SHP77 treated with DMSO at 0.1 percent for 48 hours (cell line): ENCODE measurements at places on chromosomes 5 and 9.

GRCh38 chr9:124813041-124813440 lies 36.1 kb downstream of the OLFML2A start:
- no peak for DNase-seq

DNA sequence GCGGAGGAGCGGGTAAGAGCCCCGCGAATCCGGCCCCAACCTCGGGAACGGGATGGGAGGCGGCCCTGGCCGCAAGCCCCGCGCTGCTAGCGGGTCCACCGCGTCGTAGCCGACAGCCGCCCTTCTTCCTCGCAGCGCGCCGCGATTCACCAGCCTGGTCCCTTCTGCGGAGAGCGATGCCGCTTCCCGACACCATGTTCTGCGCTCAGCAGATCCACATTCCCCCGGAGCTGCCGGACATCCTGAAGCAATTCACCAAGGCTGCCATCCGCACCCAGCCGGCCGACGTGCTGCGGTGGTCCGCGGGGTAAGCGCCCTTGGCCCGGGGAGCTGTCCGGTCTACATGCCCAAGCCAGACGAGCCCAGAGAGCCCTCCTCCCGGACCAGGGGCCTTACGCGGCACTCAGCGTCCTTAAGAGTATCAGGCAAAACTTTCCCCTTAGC lies 335 bp downstream of the ROPN1L start:
- no peak for DNase-seq

- DNase-seq, result no peak
Observed at GRCh38 chr9:79408200-79408599, 163.6 kb upstream of the TLE4 start.

DNA sequence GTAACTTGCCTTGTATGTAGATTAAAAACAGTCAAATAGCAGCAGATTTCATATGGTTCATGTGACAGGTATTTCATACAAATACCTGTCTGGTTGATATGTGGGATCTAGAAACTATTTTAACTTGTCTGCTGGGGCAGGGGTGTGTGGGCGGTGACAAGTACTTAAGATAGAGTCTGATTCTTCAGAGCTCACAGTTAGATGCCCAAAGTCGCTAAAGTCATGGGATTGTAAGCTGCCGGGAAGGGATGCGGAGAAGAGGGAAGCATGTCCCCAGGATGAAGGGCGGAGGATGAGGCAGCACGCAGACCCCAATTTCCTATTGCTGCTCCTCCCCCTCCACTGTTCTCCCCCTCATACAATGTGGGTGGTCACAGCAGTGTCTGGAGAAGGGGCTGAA lies 13.3 kb downstream of the ANXA6 start:
- DNase-seq, result no peak

DNA sequence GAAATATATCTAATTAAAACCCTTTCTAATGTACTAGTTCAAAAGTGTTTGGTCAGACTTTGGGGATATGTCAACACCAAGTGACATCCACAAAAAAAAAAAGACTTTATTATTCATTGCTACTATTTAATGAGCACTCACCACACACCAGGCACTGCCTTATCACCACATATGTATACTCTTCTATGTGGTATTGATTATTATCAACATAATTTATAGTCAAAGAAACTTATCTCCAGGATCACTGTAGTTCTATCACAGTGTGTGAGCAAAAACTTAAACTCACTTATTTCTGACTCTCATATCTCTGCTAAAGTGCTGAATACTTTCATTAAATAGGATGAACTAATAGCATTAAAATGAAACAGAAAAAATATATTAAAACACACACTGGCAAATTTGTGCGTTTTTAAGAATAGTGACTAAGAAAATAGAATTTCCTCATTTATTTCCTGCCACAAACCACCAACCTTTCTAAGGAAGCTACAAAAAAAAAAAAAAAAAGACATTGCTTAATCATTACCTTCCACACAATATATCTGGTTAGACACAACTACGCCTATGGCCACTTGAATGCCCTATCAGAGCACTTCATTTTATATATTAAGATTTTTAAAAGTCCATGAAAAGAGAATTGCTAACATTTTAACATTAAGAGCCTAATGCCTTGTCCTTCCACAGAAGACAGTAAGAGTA lies 12.8 kb downstream of the SLCO4C1 start:
- DNase-seq, result no peak

- DNase-seq, result no peak
Observed at GRCh38 chr5:79729679-79730078, 40.0 kb downstream of the CMYA5 start.

GRCh38 chr5:58872670-58873273 lies 289.9 kb downstream of the RAB3C start:
- no peak for DNase-seq

GRCh38 chr5:157455057-157455456 lies 5.0 kb upstream of the NIPAL4 start:
- no peak for DNase-seq

DNA sequence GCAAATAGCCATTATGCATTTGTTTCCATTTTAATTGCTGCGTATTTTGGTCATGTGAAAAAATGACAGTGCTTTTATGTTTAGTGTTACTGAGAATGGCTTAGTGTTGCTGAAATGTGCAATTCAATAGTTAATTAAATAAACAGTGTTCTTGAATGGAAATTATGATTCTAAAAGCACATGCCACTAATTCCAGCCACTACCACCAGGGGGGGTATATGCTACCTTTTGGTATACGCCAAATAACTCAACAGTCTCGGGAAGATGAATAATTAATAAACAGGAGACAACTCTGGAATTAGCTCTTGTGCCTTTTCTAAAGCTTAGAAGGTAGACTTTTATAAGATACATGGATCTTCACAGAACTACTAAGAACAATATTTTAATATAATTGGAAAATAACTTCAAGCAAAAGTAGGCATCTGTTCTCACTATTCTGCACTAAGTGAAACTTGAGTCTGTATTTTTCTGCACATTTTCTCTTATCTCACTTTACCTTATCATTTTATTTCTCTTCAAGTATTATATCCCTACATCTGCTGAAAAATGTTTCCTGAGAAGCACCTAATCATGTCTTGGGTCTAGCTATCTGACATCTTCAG lies 83.5 kb upstream of the MINAR2 start:
- DNase-seq, result no peak

- DNase-seq, result no peak
Observed at GRCh38 chr9:14500705-14501104, 186.8 kb upstream of the NFIB start.

DNA sequence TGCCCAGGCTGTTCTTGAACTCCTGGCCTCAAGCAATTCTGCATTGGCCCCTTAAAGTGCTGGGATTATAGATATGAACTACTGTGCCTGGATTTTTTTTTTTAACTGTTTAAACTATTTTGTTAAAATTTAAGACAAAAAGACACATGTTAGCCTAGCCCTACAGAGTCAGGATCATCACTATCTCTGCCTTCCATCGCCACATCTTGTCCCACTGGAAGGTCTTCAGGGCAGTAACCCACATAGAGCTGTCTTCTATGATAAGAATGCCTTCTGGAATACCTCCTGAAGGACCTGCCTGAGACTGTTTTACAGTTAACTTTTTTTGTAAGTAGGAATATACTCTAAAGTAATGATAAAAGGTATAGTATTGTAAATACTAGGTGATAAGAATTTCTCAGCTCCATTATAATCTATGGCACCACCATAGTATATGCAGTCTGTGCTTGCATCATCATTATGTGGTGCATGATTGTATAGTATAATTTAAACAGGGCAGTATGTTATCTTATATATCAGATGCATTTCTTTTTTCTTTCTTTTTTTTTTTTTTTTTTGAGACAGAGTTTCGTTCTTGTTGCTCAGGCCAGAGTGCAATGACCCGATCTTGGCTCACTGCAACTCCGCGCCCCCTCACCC lies 52.7 kb downstream of the DENND4C start:
- DNase-seq, result no peak

DNA sequence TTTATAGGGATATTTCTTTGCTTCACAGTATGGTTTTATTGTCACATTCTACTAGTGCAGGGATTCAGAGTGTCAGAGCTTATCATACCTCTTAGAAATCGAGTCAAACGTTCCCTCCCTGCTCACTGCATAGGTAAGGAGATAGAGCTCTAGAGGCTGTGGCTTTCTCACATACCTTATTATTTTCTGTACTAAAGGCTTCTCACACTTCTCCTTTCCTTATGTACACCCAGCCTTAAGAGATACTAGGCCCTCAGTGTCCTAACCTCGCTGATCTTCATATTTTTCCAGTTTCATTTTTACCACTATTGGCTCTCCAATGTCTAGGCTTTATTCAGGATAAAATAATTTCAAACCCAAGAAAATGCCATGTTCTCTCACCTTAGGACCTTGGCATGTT lies 297.3 kb upstream of the RIOK2 start:
- no peak for DNase-seq

DNA sequence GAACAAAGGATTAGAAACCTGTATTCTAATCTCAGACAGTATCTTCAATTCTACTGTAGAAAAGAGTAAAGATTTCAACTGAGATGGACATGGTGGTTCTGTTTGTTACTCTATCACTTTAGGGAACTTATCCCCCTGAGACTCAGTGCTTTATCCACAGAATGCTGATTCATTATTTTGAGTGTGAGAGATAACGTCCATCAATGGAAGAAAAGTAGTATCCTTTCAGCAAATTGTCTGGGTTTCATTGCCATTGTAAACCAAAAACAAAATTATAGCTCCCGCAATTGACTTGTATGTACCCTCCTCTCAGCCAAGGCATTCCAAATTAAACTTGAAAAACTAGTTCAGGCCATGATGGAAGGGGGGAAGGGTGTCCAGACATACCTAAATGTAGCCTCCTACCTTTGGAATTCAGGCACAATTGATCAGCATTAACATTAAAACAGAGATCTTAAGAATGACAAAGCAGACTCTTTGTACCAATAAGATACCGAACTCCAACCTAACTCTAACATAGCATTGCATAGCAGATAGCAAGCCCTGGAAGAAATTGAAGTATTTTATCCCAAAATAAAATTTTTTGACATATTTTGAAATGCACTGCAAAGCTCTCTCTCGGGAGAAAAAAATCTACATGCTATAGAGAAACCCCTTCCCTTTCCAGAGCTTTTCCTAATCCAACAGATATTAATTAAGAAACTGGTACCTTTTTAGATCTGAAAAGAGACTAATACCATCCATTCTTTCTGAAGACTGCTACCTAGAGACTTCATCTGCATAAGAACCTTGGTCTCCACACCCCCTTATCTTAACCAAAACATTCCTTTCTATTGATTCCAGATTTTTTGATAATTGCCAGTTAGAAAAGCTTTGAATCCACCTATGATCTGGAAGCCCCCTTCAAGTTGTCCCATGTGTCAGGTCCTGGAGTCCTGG lies 1055.7 kb downstream of the PTPRD start:
- DNase-seq, result no peak

GRCh38 chr5:139407517-139407916 lies 3.6 kb upstream of the SPATA24 start:
- DNase-seq, result no peak

GRCh38 chr5:136079195-136079985 lies 50.6 kb downstream of the TGFBI start:
- DNase-seq, result no peak
